ENCODE measurements at places on chromosomes 4 and X.
A peak's percentile ranks its signal among the peaks of the same experiment; 100 is the strongest.

- DNase-seq, result no peak
Observed at GRCh38 chrX:71178908-71179307, 34.3 kb downstream of the NLGN3 start.

GRCh38 chr4:52996261-52997131 is 134.4 kb downstream of the RASL11B start:
- no peak for DNase-seq

- no peak for DNase-seq
Observed at GRCh38 chrX:38804432-38804681, 3.1 kb downstream of the MID1IP1 start.

DNA sequence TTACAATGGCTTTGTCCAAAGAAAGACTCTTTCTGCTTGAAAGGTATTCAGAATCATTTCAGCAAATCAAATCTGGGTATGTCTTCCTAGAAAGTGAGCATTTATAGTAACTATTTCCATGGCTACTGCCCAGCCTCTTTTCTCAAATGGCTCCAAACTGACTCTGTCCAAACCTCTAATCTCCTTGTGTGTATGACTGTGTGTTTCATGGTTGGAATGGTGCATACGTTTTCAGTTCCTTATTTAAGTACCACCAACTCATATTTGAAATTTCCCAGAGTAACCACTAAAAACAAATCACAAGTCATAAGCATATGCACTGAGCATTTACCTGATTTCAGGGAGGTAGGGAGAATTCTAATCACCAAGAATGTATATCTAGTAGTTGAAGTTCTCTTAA is 106.0 kb downstream of the TMEM144 start:
- DNase-seq, result no peak

DNA sequence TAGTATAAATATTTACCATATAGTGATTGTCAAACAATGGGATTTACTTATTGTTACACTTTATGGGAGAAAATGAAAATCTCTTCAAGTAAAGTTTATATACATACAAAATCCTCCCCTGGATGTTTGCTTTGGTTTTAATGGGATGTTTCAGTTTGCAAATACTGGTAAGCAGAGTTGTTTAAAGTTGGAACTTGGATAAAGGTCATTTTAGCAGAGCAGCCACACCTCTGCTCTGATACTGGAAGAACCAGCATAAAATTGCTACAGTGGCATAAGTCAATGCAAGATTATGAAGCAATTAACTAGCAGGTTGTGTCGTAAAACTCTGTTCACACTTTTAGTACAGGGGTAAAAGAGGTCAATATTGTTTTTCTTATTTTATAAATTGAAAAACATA is 101.2 kb downstream of the TRAPPC11 start:
- no peak for DNase-seq

- no peak for DNase-seq
Observed at GRCh38 chrX:123835661-123836371, 24.0 kb upstream of the XIAP start.

DNA sequence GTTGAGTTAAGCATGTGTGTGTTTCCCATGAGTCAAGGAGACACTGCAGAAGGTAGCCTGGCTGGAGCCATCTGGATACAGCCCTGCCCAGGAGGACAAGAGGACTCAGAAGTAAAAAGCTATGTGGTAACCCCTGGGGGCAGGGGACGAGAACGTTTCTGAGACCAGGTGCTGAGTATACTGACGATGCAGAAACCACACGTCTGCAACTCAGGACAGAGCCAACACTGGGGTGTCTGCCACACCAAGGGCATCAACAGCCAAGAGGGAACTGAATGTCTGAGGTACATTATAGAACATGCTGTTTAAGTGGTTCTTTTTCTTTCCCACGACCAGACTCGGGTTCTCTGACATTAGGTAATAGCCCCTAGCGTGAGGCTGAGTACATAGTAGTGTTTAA is 94.1 kb upstream of the GPR34 start:
- no peak for DNase-seq

DNA sequence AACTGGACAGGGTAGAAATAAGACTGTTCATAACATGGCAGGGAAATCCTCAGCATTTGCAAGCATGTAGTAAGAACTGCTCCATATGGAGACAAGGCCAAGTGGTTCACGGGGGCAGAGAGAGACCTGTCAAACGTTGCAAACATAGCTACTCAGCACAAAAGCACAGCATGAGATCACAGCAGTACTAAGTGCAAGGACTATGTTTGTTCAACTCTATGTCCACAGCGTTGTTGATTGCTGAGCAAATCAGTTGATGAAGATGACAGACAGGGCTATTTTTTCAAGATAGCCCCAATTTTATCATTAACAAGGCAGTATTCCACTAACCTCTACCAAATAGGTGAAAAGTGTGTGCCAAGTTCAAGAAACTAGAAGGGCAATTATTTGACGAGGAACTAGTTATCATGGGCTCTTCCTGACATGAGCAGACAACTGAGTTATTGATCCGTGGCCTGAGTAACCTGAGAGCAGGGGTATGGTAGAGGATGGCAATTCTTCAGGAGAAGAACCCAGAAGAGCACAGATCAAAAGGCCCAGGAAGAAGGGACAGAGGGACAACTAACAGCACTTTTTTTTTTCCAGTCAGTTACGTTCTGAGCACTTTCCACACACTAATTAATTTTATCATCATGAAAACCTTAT is 57.4 kb downstream of the SPOCK3 start:
- no peak for DNase-seq

DNA sequence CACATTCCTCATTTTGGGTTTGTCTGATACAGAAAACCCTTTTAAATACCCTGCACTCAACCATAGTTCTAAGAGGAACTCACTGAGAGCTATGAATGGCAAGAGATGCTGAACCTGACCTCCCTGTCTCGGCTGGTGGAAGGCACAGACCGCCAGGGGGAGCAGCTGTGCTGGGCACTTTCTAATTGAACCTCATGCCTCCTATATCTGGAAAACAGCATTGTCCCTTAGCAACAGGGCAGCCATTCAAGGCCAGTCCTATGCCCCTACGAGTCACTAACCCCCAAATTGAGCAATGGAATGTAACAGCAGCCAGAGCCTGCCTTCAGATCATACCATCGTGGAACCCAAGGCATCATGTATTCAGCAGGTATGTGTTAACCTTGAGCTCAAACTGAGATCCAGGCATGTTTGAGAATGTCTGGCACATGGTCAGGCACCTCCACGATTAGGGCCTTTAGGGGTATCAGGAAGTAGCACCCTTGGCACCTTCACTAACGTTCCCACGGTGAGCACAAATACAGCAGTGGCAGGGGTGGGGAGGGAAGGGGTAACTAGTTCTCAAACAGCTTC is 5.1 kb downstream of the USP27X start:
- DNase-seq, result peak; percentile 12

GRCh38 chr4:82892467-82892802 is 1.5 kb upstream of the SEC31A start:
- DNase-seq, result no peak

- no peak for DNase-seq
Observed at GRCh38 chr4:181569553-181569952, 673.6 kb upstream of the TENM3 start.

- no peak for DNase-seq
Observed at GRCh38 chr4:133154725-133155124, 5.6 kb downstream of the PCDH10 start.

- DNase-seq, result no peak
Observed at GRCh38 chrX:44506678-44507077, 36.0 kb downstream of the FUNDC1 start.

GRCh38 chr4:41820473-41820872 is 71.9 kb upstream of the PHOX2B start:
- DNase-seq, result no peak

GRCh38 chrX:65488495-65488894 is 46.1 kb downstream of the LAS1L start:
- no peak for DNase-seq

DNA sequence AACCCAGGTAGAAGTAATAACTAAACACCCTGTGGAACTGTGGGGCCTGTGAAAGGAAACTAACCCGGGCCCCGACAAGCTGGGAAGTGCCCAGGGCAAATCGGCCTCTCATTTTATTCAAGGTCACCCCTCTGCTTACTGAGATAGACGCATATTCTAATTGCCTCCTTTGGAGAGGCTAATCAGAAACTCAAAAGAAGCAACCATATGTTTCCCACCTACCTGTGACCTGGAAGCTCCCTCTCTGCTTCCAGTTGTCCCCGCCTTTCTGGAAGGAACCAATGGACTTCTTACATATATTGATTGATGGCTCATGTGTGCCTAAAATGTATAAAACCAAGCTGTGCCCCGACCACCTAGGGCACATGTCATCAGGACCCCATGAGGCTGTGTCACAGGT is 23.1 kb upstream of the DHRSX start:
- DNase-seq, result peak; percentile 73

DNA sequence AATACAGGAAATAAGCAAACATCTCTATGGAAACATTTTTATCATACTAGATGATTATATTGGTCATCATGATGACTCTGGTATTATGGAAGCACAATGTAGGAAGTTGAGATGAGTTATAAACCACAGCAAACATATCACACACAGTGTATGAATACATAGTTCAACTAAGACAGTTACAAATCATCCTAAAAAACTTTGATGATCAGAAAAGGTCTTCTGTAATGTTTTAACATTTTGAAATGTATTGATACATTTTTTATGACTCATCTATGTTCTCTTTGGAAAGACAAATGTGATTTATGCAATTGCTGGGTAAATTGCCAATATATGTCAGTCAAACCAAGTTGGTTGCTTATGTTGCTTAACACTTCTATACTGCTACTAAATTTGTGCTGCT is 4.8 kb downstream of the CXCL3 start:
- DNase-seq, result no peak

- DNase-seq, result no peak
Observed at GRCh38 chrX:107826238-107827029, 768 bp downstream of the MID2 start.

DNA sequence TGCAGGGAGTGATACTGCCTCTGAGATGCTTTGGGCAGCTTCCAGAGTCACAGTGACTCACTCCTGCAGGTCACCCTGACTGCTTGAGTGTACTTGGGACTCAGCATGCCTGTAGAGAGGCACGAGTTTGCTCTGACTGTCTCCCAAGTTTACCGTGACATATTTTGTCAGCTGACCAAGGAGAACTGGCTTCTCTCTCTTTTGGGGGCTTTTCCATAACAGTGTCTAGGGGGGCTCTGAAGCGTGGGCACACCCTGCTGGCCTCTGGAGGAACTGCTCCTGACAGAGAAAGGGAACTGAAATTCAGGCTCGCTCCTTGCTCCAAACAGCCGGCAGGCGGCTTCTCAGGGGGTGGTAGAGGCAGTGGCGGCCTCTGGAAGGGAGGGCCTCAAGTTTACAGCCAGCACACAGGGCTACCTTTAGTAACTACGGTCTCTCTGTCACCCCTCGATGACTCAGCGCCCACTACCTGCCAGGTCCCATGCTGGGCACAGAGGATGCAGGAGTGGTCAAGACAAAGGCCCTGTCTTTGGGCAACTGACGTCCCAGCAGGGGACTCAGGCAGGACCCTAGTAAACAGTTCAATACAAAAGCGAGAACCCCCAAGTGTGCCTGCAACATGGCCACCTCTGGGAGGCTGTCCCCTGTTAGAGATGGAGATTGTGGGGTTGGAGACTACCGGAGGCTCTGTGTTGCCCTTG is 17.8 kb downstream of the ZNF185 start:
- no peak for DNase-seq

- DNase-seq, result no peak
Observed at GRCh38 chr4:39655876-39656275, 17.2 kb upstream of the SMIM14 start.

DNA sequence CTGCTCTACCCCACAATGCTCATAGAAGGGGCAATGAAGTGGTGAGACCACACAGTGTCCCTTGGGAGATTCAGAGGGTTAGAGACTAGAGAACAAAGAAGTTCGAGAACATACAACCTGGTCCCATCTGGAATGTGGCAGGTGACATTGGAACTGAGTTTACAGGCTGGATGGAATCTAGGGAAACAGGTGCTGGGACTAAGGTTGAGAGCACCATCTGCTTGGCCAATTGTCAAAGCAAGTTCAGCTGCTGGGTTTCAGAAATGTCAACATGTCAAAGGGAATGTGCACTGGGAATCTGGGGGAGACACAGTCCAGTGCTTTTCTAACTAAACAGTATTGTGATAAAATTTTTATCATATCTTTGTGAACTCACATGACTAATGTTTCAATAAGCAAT is 15.9 kb upstream of the FAM13A start:
- DNase-seq, result no peak

DNA sequence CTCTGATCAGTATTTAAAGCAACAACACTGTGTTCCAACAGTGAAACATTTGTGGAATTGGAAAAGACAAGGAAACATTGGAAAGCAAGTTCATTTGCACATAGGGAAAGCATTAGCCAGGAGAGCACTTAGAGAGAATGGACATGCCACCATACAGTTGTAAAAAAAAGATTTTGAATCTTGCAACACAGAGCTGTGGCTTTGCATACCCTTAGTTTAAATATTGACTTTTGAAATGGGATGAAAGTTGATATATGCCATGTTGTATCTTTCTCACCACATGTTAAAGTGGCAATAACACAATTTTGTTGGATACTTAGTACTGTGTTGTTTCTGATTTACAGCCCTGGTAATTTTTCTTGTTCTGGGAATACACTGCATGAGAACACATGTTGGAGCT is 208.1 kb downstream of the BMPR1B start:
- no peak for DNase-seq

- no peak for DNase-seq
Observed at GRCh38 chrX:67328476-67328875, 215.3 kb upstream of the AR start.

DNA sequence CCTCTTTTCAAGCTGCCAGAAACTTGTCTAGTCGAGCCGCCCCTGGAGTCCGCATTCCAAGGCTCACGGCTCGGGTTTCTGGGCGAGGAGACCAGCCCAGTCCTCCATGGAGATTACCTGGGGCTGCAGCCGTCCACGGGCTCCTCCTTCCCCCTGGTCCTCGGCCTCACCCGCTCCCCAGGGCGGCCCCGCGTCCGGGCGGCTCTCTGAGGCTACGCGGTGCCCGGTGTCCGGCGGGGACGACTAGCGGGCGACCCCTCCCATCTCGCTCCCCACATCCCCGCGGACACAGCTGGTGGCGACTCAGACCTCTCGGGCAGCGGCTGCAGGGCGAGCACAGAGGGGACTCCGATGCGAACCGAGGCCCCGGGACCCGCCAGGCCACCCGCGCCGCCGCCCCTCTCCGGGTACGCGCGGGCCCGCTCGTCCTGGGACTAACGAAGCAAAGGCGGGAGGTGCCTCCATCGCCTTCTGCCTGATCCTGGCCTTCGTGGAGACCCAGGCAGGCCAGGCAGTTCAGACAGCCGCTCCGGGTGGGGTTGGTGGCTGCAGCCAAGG is 159.4 kb downstream of the TRAM1L1 start:
- no peak for DNase-seq

DNA sequence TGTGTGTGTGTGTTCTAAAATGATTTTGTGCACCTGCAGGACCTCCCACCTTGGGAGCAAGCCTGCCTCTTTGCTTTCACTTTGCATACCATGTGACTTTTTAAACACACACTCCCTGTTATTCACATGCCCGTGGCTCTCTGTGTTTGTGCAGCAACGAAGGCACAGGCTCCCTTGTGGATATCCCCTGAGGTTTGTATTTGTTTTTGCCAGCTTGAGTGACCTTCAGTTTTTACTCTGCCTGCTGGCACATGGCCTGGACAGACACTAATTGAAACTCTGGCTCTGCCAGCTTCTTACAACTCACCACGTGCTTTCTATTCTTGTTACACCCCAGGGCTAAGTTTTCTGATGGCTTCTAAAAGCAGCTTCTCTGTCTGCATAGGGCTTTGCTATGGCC is 885.8 kb downstream of the SH3BGRL start:
- DNase-seq, result no peak
